Kidney (tissue), 22 donors: ENCODE measurements at places on chromosomes 11 and 22. TPM values are rescaled to one million over a fixed set of nuclear protein-coding genes. Genes with fewer than 3 reads are reported as not detected.

OOSP4A gene
- not detected for polyA plus RNA-seq

LRRC75B gene
- polyA plus RNA-seq: 23.4 TPM

OR6A2 gene
- not detected for polyA plus RNA-seq

CENPM gene
- polyA plus RNA-seq: 2.8 TPM

ACR gene
- 1.0 TPM for polyA plus RNA-seq

CAPN5 gene
- 20.0 TPM for polyA plus RNA-seq

WBP2NL gene
- 0.84 TPM for polyA plus RNA-seq

USH1C gene
- 107 TPM for polyA plus RNA-seq

GRCh38 chr22:17366830-17367229 is 2.4 kb upstream of the CECR2 start:
- H3K36me3 ChIP-seq: no peaks in the 10 kb centered on the region
- no peak overlapping the region for H3K27ac ChIP-seq
- no peaks in the 10 kb centered on the region for H3K4me1 ChIP-seq
- H3K27me3 ChIP-seq: no peaks in the 10 kb centered on the region

DNA sequence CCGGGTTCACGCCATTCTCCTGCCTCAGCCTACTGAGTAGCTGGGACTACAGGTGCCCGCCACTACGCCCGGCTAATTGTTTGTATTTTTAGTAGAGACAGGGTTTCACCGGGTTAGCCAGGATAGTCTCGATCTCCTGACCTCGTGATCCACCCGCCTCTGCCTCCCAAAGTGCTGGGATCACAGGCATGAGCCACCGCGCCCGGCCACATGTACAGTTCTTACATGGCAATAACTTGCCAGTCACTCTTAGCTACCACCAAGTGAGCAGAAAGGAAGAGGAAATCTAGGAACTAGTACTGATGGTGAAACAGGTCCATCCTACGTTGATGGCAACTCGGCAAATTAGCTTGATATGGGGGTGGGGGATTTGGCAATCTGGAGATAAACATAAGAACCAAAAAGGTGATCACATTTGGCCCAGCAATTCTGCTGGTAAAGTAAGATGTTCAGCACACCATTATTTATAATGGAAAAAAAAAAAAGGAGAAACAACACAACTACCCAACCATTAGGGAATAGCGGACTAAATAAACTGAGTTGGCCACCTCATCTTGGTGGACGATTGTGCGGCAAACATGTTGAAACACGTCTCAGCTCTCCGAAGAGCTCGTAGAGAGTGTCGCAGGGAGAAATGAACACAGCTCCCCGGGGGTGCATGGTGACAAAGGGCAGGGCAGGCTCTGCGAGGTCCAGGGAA is 5.3 kb downstream of the NLRP6 start:
- no peak overlapping the region for H3K27ac ChIP-seq
- H3K27me3 ChIP-seq: peaks cover 19% of the 10 kb centered on the region
- H3K36me3 ChIP-seq: no peaks in the 10 kb centered on the region
- H3K4me1 ChIP-seq: no peaks in the 10 kb centered on the region
- no peak for DNase-seq

DNA sequence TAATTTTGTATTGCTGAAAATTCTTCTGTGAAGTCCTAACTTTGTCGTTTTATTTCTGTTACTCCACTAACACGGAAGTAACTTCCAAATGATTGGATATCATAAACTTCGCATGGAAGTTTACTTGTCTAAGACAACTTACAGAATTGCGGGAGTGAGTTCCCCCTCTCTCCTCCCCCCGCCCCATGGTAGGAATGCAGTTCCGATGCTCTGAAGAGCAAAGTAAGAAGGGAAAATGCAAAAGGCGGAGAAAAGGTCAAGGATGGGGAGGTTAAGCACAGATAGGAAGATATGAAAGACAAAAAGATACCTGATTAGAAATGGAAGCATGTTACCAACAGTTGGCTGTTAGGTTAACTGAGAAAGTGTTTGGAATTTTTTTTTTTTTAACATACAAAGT is 1.3 kb downstream of the EIF3M start:
- peak; percentile 47 for DNase-seq
- peak overlapping the region; percentile 95 for H3K4me3 ChIP-seq
- H3K4me1 ChIP-seq: peaks cover 5% of the 10 kb centered on the region
- no peaks in the 10 kb centered on the region for H3K27me3 ChIP-seq

- H3K4me3 ChIP-seq: no peak overlapping the region
- peak overlapping the region; percentile 1 for H3K27ac ChIP-seq
- DNase-seq: peak; percentile 45
- no peaks in the 10 kb centered on the region for H3K27me3 ChIP-seq
These were observed 9.3 kb downstream of the TFIP11 start for GRCh38 chr22:26502688-26503561.

DNA sequence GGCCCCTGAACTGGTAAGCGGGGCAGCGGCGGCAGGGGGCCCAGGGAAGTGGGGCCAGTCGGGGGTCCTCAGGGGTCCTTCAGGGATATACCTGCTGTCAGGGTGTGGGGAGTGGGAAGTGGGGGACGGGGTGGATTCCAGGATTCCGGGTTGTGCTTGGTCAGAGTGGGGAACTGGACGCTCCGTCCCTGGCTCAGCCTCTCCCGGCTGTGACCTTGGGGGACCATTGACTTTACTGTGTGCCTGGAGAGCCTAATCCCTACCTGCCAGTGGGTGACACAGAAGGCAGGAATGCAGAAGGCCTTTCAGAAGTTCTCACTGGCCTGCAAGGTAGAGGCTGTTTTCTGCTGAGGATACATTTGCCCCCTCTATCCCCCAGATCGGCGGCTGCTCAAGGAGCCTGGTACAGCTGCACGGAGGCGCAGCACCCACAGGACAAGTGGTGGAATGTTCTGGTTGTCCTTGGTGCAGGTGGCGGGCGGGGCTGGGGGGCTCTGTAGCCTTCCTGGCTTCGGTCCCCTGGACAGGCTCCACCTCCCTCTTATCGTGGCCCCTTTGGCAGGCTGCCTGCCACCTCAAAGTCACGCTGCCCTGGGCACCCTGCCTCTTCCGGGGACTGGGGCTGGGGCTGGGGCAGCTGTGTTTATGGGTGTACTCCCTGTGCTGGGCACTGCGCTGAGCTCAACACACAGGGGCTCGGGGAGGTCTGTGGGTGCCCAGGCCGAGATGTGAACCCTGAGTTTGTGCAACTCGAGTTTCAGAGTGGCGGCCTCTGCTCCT is 18.4 kb downstream of the KCNQ1 start:
- H3K27me3 ChIP-seq: no peaks in the 10 kb centered on the region
- H3K4me1 ChIP-seq: peaks cover 8% of the 10 kb centered on the region
- no peak overlapping the region for H3K4me3 ChIP-seq
- H3K27ac ChIP-seq: peak overlapping the region; percentile 95

- H3K27ac ChIP-seq: peak overlapping the region; percentile 90
- peak; percentile 62 for DNase-seq
- peaks cover 6% of the 10 kb centered on the region for H3K4me1 ChIP-seq
- H3K4me3 ChIP-seq: peak overlapping the region; percentile 33
- H3K27me3 ChIP-seq: peaks cover 17% of the 10 kb centered on the region
These were observed 587 bp downstream of the ESAM start for GRCh38 chr11:124761301-124762104.

DNA sequence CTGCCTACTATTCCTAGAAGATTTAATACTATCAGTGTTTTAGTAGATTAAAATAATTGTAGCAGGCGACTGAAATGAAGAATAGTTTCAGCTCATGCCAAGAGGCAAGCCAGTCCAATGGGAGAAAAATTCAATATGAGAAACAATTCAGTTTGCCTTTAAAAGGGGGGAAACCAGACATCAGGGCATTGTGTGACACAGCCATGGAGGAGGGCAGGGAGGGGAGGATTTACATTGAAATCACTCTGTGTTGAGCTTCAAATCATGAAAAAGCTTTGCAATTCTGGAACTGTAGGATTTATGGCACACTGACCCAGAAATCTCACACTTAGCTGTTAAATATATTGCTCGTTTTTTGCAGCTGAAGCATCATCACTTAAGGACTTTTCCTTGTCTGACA is 4.6 kb downstream of the SLC1A2 start:
- no peak for DNase-seq
- H3K27ac ChIP-seq: no peak overlapping the region
- H3K4me1 ChIP-seq: peaks cover 2% of the 10 kb centered on the region

- H3K4me1 ChIP-seq: no peaks in the 10 kb centered on the region
- H3K27ac ChIP-seq: no peak overlapping the region
- no peaks in the 10 kb centered on the region for H3K36me3 ChIP-seq
- H3K4me3 ChIP-seq: no peak overlapping the region
- no peak for DNase-seq
- no peaks in the 10 kb centered on the region for H3K27me3 ChIP-seq
These were observed 186.2 kb downstream of the SPON1 start for GRCh38 chr11:14148653-14149273.

GRCh38 chr11:92500453-92500852 is 275.8 kb downstream of the FAT3 start:
- no peaks in the 10 kb centered on the region for H3K36me3 ChIP-seq
- no peaks in the 10 kb centered on the region for H3K4me1 ChIP-seq
- H3K4me3 ChIP-seq: no peak overlapping the region

DNA sequence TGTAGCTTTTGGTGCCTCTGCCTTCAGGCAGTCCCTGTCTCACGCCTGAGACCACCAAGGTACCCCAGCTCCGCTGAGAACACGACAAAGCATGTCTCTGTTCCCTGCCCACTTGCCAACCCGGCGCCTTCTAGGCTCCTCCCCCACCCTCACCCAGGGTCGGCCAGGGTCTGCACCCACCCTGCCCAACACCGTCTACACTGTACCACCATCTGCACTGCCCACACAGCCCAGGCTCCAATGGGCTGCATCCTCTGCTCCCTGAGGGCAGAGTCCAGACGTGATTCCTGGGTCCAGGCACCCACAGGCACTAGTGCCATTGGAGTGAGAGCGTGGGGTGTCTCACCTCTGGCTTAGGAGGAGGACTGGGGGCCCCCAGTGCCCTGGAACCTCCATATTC is 22.8 kb upstream of the ACR start:
- H3K27ac ChIP-seq: no peak overlapping the region
- no peaks in the 10 kb centered on the region for H3K27me3 ChIP-seq
- no peak for DNase-seq
- peaks cover 7% of the 10 kb centered on the region for H3K36me3 ChIP-seq

GRCh38 chr22:48881326-48881980 is 946.2 kb downstream of the BRD1 start:
- no peaks in the 10 kb centered on the region for H3K4me1 ChIP-seq
- no peak overlapping the region for H3K27ac ChIP-seq
- peaks cover 2% of the 10 kb centered on the region for H3K36me3 ChIP-seq
- peak; percentile 28 for DNase-seq
